ENCODE measurements at places on chromosomes 4 and X. TPM values are rescaled to one million over a fixed set of nuclear protein-coding genes. Genes with fewer than 3 reads are reported as not detected.

The NSUN7 gene
- total RNA-seq, result 7.1 TPM

The P2RY4 gene
- not detected for total RNA-seq

The NUDT11 gene
- total RNA-seq, result 2.5 TPM

The SPIN4 gene
- 1.4 TPM for total RNA-seq

The EXOC1L gene
- total RNA-seq, result not detected

The CT55 gene
- total RNA-seq, result not detected

The ZAR1 gene
- total RNA-seq, result not detected

The ARSJ gene
- total RNA-seq, result 26.0 TPM

The CXCL3 gene
- not detected for total RNA-seq

The PRR32 gene
- not detected for total RNA-seq

The FBXW7 gene
- 78.1 TPM for total RNA-seq

The GAB3 gene
- 7.3 TPM for total RNA-seq

The RHOXF1 gene
- total RNA-seq, result not detected

The TIMM8A gene
- 4.8 TPM for total RNA-seq

The TRIML1 gene
- not detected for total RNA-seq

- no peak for DNase-seq
These were observed 31.5 kb downstream of the PRPS1 start for GRCh38 chrX:107659768-107660167.

GRCh38 chrX:45142185-45142584 lies 58.5 kb downstream of the DIPK2B start:
- no peak for DNase-seq

DNA sequence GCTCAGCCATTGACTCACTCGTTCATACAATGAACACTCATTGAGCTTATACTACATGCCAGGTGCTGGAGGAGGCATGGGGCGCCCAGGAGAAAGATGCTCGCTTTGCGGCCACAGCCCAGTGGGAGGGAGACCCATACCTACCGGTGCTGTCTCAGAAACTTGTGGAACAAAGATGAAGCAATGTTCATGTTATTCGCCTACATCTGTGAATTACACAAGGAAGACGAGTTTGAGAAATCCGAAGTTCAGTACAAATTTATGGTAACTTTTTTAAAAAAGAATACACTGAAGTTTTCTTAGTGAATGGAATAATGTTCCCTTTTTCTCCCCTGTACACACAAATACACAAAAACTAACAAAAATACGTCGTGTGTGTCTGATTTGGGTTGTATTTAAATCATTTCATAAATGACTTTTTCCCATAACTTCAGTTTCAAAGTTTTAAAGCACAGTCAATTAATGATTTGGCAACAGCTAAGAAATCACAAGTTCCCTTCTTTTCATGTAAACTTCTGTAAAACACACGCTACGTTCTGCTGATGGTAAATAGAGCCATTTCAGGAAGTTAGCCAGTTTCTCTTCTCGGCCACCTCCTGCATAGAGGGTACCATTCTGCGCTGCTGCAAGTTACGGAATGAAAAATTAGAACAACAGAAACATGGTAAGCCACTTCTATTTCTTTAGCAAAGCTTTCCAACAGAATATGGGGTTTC lies at the start of gene TLR8:
Gene TLR8, plus strand, starts transcription at position 575 of the 716 bp plus-strand sequence. Its CDS starts 87 bp downstream, at position 662.
- DNase-seq, result no peak

DNA sequence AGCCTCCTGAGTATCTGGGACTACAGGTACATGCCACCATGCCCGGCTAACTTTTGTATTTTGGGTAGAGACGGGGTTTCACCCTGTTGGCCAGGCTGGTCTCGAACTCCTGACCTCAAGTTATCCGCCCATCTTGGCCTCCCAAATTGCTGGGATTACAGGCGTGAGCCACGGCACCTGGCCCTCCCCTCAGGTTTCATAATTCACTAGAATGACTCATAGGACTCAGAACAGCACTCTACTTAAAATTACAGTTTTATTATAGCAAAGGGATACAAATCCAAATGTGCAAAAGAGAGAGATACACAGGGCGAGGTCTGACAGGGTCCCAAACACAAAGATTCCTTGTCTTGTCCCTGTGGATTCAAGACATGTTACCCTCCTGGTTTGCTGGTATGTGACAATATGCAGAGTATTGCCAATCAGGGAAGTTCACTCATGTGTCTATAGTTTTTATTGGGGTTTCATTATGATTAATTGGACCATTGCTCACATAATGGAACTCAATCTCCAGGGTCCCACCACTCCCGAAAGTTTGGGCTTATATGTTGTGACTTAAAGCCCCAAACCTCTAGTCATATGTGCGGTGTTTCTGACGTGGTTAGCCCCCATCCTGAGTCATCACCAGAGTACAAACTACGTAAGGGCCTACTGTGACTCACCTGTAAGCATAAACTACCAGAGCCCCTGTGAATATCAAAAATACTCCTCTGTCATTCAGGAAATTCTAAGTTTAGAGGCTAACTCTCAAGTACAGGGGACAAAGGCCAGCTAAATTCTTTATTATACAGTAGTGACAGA lies 5.2 kb downstream of the YIPF6 start:
- no peak for DNase-seq

GRCh38 chr4:101500742-101501141 lies 153.4 kb upstream of the PPP3CA start:
- DNase-seq, result no peak

DNA sequence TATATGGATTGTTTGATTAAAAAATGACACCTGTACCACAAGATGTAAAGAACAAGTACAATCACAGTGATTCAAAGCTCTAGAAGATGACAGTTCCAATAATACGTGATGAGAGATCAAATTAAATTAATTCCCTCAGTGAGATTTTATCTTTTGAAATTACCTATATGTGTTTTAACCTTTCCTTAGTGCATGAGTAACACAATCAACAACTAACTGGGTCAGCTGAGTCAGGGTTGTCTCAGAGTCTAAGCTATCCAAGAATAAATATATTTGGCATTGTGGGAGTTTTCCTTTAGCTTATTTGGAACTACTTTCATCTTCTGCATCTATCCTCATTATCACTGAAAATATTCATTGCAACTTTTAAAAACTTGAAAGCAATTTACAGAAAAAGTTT lies 162.8 kb downstream of the WDFY3 start:
- DNase-seq, result no peak

DNA sequence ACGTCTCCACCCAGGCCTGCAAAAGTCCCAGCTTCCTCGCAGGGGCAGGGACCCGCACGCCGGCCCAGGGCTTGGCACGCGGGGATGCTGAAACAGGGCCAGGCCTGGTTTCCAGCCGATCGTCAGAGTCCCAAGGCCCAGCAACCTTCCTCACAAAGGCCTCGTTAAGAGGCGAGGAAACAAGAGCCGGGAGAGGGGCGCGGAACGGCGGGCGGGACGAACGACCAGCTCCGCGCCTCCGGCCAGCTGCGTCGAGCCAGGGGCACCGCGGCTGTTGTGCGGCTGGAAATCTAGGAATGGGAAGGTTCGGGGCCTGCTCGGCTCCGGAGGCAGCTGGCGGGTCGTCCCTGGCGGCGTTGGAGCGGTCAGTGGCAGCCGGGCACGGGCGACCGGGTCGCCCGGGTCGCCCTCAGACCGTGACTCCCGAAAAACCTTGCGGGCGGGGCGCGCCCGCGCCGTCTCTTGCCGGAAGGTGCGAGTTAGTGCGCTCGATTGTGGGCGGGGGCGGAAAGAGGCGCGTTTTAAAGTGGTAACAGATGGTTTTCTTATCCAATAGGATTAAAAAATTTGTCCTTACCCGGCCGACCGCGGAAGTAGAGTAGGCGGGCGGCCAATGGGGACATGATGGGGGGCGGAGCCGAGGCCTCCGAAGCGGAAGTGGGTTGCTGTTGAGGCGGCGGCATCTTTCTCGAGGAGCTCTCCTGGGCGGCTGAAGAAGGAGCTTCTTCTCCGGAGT lies at the start of gene RNF4:
Gene RNF4, plus strand, starts transcription at position 651 of the 736 bp plus-strand sequence. CDS start 21,388 bp downstream, outside the sequence.
- DNase-seq, result peak; percentile 99

DNA sequence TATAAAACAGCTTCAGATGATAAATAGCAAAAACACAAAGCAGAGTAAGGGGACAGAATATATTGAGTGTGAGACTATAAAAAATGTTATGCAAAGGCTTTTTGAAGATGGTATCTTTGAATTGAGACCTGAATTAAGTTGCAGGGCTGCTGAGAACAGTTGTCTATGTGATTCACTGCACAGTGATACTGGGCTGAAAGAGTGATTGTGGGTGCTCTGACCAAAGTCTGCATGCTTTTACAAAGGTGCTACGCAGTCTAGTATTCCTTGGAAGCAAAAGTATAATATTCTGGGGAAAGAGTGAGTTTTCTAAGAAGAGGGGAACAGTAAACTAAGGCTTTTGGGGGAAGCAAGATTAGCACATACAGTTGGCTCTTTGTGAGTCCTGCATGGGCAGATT lies 234.0 kb downstream of the ARHGAP10 start:
- DNase-seq, result no peak

- no peak for DNase-seq
These were observed 211.4 kb downstream of the FSTL5 start for GRCh38 chr4:161952382-161952781.

DNA sequence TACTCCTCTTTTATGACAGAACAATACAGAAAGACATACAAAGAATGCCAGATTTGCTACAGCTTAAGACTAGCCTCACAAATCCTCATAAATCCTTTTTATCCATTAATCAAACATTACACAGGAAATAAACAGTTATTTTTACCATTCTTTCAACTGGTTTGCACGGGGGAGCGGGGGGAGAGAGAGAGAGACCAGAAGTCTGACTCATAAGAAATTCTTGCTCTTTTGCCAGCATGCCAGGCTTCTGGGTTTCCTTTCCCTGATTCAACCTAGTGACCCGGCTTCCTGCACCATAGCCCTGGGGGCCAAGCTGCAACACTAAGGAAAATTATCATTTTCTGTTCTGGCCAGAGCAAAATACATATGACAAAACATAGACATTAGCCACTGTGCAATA lies 6.8 kb upstream of the RRAGB start:
- no peak for DNase-seq

GRCh38 chr4:87041141-87041540 lies 106.3 kb downstream of the AFF1 start:
- DNase-seq, result peak; percentile 92

DNA sequence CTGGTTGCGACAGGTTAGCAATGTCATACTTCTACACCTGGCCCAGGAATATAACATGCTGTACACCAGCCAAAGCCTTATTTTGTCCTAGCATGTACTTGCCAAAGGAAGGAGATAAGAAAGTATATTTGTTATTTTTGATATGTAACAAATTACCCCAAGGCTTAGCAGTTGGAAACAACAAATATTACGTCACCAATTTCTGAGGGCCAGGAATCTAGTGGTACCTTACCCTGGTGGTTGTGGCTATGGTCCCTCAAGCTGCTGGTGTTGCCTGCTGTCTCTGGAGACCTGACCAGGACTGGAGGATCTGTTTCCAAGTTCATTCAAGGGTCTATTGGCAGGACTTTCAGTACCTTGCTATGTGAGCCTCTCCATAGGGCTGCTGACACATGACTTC lies 135.5 kb upstream of the BANK1 start:
- no peak for DNase-seq

GRCh38 chrX:131747173-131747572 lies 203.3 kb downstream of the OR13H1 start:
- DNase-seq, result no peak

DNA sequence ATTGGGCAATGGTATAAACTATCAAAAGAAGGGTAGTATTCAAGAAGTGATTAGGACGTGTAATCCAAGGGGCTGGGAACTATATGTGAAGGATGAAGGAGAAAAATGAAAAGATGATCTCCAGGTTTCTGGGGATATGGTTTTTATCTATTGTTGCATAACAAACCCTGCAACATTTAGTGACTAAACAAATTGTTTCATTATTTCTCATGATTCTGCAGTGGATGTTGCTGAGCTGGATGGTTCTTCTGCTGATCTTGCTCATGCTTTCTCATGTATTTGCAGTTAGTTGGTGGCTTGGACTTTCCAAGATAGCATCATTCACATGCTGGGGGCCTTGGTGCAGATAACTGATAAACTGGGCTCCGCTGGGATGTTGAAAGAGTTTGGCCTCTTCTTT lies 29.1 kb downstream of the PHOX2B start:
- DNase-seq, result no peak

GRCh38 chr4:133555671-133556070 lies 406.6 kb downstream of the PCDH10 start:
- no peak for DNase-seq

DNA sequence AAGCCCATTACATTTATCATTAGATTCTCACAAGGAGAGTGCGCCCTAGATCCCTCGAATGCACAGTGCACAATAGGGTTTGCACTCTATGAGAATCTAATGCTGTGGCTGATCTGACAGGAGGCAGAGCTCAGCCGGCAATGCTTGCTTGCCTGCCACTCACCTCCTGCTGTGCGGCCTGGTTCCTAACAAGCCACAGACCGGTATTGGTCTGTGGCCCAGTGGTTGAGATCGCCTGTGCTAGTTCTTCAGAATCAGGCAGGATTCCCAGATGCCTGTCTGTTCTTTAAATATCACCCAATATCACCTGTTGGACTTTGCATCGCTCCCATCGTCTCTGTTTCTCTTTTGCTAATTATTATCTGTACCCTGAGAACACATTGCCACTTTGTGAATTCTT lies 14.0 kb downstream of the DSPP start:
- DNase-seq, result no peak

- DNase-seq, result no peak
These were observed 41.7 kb downstream of the CD99L2 start for GRCh38 chrX:150856785-150857184.

DNA sequence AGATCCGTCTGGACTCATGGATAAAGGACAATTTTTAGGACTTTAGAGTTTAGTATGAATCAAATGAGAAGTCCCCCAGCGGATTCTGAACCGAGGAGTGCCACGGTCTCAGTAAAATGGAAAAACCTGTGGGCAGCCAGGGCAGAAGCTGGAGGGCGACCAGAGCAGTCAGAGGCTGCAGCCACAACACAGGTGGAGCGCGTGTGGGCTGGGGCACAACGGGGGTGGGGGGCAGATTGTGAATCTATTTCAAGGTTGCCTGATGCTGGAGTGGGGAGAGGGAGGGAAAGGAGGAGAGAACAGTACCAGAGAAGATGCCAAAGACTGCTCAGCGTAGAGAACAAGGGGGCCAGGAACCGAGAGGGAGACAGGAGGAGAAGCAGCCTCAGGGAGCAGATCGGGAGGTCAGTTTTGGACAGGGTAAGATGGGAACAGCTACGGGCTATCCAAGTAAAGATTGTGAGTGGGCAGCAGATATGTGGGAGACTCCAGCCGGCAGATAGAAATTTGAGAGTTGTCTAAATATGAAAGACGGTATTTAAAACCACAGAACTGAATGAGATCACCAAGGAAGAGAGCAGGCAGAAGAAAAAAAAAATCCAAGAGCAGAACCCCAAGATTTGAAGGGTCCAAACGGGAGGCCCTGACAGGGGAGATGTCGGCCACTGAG lies 9.5 kb downstream of the FAT1 start:
- no peak for DNase-seq

DNA sequence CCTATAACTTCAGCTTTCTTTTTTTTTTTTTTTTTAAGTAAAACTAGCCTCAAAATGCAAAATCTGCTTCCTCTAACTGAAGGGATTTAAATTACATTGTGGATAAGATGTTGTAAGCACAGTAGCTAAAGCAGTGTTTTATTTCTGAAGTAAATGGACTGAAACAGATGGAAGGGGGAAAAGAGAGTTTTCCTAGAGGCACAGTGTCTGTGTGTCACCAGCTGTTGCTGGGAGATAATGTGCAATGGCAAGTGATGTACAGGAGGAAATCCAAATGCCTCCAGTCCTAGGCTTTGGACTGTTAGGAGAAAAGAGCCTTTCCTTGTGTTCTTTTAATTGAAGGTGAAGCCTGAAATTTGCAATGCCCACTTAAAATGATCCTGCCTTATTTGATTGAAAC lies 672.1 kb downstream of the GRXCR1 start:
- DNase-seq, result no peak

GRCh38 chr4:24570574-24571236 lies 13.6 kb downstream of the DHX15 start:
- DNase-seq, result no peak
